Non-pigmented ciliary epithelial cell (primary cell): ENCODE measurements at places on chromosomes 13 and 19.
A peak's percentile ranks its signal among the peaks of the same experiment; 100 is the strongest.

- DNase-seq: no peak
Observed at GRCh38 chr19:41377977-41378709, 1.8 kb downstream of the TMEM91 start.

- DNase-seq: peak; percentile 80
Observed at GRCh38 chr13:45367358-45367757, 26.4 kb upstream of the TPT1 start.

DNA sequence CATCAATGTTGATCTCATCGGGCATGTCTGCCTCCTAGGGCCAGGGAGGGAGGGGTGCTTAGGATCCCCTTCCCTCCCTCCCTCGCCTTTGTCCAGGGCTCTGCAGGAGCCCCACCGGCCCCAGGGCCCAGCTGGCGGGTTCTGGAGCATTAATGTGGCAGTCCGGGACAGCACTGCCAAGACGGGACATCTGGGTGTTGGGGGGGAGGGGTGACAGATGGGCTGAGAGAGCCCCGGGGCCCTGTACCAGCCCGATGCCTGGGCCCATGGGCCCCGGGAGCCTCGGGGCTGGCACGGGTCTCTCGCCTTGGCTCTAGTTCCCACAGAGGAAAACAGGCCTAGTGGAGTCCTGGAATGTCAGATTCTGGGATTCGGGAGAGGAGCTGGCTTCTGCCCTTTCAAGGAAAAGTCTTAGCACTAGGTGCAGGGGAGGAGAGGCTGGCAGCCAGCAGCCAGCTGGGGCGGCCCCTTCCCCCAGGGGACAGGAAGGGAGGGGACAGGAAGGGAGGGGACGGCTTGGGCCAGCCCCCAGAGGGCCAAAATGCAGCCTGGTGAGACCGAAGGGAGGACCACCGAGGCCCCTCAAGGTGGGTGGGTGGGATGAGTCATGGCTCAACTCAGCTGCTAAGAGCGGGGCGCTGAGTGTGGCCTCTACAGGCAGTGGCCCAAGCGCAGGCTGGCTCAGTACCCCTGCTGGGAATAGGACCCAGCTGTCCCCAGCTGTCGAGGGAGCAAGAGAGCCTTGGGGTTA, 3.1 kb downstream of the PPP1R14A start:
- no peak for DNase-seq

GRCh38 chr19:11151181-11151580, 4.4 kb downstream of the SPC24 start:
- DNase-seq: no peak

GRCh38 chr13:41059456-41060081, 1.7 kb upstream of the WBP4 start:
- no peak for DNase-seq

DNA sequence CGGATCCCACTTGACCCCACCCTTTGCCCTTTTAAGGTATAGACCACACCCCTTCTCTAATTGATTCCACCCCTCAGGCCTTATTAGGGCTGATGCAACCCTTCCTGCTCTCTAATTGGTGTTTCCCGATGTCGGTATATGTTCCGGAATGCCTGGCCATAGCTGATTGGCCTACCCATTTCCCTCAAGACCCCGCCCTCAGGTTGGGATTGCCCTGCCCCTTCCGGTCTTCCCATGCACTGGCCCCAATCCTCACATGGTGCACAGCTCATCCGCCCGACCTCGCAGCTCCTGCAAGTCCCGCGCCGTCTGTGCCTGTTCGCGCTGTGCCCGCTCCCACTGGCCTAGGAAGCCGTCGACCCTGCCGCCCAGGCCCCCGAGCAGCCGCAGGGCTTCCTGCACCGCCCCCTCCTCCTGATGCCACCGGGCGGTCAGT, 18.1 kb downstream of the TSKS start:
- DNase-seq: no peak

- no peak for DNase-seq
Observed at GRCh38 chr19:1057176-1057855, 9.7 kb upstream of the ARHGAP45 start.

DNA sequence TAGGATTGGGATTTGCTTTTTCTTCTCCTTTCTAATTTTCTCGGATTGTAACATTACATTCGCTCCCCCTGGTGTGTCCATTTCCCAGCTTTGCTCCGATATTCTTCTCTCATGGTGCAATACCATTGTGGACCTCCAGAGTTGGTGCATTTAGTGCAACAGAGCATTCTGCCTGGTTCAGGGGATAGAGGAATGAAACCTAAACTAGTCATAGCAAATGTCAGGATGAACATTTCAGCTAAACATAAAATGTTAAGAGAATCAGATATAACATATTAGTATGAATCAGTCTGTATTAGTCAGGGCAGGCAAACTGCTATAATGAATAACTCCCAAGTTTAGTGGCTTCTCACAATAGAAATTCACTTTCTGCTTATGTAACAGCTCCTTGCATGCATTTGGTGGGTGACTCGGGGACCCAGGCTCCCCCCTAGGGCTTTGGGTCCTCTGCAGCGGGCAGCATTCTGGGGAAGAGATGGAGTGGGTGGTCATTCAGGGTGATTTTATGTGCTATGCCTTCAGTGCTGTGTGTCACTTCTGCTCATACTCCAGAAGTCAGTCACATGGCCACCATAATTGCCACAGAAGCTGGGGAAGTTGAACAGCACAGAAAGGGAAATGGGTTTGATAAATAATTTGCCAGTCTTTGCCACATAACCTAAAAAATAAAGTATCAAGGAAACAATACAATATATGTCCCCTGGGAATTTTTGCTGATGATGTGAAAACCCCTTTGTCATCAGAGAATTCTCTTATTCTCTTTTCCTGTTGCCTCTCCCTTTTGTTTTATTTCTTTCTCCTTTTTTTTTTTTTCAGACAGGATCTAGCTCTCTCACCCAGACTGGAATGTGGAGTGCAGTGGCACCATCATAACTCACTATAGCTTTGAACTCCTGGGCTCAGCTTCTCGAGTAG, 111.0 kb downstream of the HSPH1 start:
- DNase-seq: no peak

DNA sequence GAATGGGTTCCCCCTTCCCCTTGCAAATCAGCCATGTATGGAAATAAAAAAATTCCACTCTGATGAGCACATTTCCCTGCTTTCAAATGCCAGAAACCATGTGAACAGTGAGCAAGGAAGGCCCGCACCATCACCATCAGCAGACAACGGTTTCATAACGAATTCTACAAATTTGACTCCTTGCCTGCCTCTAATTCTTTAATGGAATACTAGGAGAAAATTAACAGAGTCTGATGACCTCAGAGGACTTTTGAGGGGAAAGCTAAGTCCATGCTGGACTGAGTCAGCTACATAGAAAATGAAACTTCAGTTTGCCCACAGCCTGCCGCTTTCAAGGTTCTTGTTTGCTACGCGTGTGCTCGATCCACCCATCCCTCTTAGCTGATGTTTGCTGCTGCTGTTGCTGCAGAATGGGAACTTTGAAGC, 46.7 kb upstream of the KL start:
- peak; percentile 19 for DNase-seq

DNA sequence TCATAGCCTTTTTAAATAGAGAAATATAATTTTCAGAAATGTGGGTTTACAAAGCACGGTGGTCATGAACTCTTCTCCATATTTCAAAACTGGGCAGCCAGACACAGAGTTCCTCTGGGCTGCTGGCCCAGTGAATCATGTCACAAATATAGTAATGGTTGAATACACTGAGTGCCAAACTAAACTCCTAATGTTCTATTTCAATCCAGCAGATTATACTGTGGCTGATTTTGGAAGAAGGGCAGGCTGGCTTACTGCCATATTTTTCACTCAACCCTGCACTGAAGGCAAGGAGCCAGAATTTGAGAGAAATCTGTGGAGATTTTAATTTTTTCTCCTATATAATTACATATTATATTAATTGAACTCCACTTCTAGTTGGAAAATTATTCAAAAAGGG, 17.0 kb upstream of the PRR20A start:
- DNase-seq: no peak

DNA sequence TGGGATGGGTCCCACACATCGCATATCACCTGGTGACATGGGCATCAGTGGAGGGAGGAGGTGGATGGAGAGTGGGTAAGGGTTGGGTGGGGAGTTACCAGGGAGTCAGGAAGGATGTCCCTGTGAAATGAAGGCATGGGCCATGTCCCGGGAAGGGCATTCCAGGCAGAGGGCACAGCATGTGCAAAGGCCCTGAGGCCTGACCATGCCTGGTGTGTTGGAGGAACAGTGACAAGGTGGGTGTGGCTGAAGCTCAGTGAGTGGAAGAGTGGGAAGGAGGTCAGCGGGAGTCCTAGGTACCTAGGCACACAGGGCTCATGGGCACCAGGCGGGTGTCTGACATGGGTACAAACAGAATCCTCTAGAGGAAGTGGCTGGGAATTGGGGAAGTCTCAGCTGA, 11.0 kb upstream of the COLGALT1 start:
- DNase-seq: no peak

- no peak for DNase-seq
Observed at GRCh38 chr13:44322928-44323327, 50.7 kb upstream of the SERP2 start.

GRCh38 chr19:12162513-12162881, 399 bp upstream of the ZNF136 start:
- no peak for DNase-seq
